ENCODE measurements at places on chromosomes 12 and 14.

DNA sequence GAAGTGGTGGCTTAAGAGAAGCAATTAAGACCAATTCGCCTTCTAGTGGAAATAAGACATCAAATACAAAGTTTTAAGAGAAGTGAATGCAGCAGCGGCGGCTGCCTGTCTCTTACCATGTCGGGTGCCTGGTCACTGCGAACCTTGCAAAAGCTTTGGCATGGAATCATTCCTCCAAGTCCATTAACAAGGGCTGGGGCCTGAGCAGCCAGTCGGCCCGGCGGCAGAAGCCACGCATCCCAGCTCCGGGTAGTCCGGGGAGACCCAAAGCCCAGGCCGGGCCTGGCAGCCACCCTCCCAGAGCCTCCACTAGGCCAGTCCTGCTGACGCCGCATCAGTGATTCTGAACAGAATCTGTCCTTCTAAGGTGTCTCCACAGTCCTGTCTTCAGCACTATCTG, 321.0 kb downstream of the TMEM121 start:
- no peak for DNase-seq

GRCh38 chr12:67599691-67600090, 48.9 kb upstream of the DYRK2 start:
- DNase-seq: no peak

DNA sequence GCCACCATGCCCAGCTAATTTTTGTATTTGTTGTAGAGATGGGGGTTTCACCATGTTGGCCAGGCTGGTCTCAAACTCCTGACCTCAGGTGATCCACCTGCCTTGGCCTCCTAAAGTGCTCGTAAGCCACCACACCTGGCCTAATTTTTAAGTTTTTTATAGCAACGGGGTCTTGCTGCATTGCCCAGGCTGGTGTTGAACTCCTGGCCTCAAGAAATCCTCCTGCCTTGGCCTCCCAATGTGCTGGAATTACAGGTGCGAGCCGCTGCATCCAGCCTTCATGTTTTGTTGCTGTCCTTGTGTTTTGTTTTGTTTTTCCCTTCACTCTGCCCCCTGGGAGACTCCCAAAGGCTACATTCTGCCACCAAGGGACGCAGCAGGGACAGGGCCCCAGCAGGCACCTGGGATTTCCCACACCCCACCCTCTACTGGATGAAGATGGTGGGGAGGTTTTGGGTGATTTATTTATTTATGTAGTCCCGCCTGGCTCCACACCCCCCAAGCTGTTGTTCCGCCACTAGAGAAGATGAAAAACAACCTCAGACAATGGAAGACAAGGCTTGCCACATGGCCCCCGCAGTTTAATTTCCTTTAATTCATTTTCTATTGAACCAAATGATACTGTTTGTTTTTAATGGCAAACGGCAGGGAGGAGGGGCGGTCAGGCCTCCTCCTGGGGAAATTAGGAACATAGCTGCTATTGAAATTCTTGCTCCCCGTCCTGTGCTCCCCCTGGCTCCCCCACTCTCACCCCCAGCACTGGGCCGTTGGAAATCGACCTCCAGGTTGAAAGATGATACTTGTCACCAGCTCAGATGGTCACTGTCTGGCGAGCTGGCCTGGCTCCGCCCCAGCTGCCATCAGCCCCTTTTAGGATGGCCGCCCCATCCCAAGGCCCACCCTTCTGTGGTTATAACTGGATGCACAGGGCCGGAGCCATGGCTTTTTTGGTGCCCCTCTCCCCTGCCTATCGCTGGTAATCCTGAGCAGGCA, 70.3 kb downstream of the RNFT2 start:
- no peak for DNase-seq

DNA sequence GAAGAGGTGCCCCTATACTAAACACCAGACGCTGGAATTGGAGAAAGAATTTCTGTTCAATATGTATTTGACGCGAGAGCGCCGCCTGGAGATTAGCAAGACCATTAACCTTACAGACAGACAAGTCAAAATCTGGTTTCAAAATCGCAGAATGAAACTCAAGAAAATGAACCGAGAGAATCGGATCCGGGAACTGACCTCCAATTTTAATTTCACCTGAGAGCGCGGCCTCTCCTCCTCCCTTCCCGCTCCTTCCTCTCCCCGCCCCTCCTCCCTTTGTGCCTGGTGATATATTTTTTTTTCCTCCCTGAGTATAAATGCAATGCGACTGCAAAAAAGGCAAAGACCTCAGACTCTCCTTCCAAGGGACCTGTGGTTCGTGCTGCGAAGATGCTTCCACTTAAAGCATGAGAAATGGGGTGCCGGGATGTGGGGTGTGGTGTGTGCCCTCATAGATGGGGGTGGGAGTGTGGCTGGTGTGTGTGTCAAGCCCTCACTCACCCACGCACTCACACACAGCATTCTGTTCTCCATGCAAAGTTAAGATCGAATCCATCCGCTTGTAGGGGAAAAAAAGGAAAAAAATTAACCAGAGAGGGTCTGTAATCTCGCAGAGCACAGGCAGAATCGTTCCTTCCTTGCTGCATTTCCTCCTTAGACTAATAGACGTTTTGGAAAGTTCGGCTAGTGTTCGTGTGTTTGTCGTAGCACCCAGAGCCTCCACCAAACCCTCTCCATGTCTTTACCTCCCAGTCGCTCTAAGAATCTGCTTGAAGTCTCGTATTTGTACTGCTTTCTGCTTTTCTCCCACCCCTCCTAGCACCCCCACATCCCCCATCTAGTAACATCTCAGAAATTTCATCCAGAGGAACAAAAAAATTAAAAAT, 4.5 kb downstream of the HOXC10 start:
- DNase-seq: no peak

DNA sequence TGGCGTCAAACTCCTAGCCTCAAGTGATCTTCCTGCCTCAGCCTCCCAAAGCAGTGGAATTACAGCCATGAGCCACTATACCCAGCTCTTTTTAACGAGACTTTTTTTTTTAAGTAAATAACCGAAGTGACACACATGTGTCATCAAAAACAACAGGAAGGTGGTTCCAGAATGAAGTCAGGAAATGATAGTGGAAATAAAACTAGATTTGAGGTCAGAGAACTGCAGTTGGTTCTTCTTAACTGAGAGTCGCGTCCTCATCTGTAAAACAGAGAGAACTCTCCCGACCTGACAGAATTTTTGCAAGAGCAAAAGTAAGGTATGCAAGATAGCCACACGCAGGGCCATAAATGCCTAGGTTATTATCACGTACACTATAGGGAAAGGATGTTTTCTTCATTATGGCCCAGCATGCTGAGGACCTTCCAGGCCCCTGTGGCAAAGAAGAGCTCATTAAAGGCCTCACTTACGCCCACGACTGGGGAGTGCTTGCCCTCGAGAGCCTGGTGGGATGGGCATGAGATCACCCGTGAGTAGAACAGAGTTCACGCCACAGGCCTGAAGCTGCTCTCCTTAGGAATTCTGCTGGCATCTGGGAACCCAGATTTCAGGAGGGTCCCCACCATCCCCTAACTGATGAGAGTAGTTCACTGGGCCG, 67.2 kb downstream of the SCARB1 start:
- DNase-seq: no peak

GRCh38 chr14:55841625-55842024, 261.6 kb downstream of the KTN1 start:
- DNase-seq: no peak

DNA sequence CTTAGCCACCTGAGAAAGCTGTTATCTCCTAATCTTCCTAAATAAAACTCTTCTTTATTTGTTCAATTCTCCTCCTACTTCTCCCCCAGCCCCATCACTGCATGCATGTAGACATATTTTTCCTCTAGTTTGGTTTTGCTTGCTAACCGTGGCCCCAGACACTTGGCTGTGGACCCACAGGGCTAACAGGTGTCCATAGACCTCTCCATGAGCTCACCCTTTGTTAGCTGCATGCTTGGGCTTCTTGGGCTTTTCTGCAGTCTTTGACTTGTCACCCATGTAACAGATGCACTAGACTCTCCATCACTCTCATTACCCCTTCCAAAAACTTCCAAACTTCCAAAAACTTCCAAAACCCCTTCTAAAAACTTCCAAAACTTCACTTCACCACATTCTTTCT, 59.2 kb upstream of the PLEKHA5 start:
- DNase-seq: no peak

DNA sequence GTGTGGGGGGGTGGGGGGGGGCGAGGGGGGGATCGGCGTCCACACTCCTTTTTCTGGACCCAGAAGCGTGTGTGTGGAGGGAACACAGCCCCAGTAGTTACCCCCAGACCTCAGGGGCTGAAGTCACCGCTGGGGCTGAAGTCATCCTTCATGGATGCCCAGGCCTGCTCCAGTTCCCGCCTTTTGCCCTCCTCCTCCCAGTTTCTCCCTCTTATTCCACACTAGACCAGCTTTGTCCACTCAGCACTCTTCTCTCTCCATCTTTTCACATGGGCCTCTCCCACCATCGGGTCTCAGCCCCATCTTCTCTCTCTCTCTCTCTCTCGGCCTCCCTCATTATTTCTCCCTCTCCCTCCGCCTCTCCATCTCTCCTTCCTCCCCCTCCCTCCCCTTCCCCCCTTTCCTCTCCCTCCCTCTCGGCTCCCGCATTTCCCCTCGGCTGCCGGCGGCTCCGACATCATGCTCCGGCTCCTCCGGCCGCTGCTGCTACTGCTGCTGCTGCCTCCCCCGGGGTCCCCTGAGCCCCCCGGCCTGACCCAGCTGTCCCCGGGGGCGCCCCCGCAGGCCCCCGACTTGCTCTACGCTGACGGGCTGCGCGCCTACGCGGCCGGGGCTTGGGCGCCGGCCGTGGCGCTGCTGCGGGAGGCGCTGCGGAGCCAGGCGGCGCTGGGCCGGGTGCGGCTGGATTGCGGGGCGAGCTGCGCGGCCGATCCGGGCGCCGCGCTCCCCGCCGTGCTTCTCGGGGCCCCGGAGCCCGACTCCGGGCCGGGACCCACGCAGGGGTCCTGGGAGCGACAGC, at the start of gene P3H3:
Gene P3H3 (plus strand): TSS at position 426 of the 799 bp plus-strand sequence. CDS start 34 bp downstream, at position 460.
- DNase-seq: no peak

GRCh38 chr12:131315601-131316000, 361.9 kb downstream of the ADGRD1 start:
- no peak for DNase-seq

DNA sequence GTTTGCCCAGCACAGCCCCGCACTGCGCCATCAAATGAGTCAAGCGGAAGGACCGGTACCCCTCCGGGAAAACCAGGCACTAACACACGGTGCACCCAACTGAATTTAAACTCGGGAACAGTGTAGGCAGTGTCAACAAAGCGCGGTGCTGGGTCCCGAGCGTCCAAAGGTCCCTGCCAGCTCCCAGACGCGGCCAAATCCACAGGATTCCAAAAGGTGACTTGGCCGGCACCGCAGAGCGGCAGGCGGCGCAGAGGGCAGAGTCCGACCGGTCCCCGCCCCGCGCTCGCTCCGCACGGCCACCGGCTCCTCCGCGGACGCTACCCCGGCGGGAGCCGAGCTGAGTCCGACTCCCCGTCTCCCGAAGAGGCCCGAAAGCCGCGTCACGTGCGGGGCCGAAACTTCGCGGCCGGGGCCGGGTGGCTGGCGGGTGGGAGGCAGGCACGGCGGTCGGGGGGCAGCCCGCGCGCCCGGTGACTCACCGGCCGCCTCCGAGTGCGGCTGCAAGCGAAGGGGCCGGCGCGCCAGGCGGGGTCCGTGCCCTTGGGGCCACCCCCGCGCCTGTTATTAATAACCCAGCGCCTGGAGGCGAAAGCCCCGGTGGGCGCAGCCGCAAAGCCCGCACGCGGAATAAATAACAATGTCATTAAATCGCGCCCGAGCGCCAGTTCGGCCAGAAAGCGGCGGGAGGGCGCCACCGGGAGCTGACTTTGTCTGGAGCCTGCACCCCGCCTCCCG, 863 bp downstream of the DENND5B start:
- peak; percentile 57 for DNase-seq

DNA sequence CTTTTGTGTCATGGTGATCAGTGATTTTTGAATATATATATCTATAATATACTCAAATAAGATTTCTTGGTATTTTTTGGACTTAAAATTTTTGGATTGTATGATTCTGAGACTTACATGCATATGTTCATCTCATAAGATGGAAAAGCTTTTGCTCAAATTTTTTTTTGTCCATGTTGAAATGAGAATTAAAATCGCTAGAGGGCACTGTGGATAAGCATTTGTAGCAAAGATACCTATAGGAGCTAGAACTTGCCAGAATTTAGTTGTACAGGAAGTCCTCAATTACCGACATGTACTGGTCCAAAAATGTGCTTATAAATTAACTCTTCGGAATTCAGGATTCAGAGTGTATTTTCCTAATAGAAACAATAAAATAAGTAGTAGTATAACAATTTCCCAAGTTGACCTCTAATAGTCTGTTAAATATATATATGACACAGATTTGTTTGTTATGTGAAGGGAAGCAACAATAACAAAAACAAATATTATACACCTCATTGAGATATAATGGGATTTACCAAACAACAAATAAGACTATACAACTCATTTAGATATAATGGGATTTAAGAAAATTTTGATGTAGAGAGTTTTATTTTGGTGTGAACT, 179.6 kb downstream of the TMEM117 start:
- no peak for DNase-seq

DNA sequence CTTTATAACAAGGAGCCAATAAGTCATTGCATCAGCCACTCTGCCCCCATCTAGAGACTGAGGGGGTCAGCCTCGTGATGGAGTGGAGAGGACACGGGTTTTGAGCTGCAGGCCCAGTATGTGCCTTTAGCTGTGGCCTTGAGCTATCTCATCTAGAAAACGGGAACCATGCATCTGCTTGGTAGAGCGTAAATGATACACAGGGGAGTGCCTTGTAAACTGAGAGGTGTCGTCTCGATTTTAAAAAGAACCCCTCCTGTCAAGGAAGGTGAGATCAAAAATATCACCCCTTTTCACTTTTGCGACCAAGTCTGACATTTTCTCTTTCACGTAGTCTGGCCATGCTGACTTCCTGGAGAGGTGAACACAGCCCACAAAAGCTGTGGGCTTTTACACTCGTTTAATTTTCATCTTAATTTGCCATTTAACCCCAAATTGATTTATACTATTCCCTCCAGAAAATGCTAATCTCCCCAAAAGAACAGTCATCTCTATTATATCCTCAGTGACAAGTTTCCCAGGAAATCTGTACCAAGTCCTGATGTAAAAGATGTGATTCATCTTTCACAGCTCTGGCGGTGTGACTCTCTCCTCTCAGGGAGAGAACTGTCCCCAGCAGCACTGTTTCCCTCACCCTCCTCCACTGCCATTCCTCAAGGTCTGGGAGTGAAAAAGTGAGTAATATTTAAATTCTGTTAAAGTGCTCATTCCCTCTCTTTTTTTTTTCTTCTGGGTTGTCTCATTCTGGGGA, 30.6 kb downstream of the VCPKMT start:
- DNase-seq: peak; percentile 68

DNA sequence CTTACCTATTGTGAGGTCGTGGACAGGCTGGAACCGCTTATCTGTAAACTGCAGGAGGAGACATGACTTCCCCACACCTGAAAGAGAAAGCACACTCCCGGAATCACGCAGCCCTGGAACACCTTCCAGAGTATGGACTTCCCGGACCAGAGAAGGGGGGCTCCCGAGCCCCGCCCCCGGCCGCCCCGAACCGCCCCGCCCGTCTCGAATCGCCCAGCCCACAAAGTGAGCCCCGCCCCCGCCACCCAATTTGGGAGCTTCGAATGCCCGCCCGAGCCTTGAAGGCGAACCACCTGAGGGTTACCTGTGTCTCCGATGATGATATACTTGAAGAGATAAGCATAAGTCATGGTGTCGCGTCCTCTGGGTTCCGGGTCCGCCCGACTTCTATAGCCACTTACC, 235 bp downstream of the RAB2B start:
- no peak for DNase-seq

- DNase-seq: no peak
These were observed 502.7 kb downstream of the ETNK1 start for GRCh38 chr12:23127701-23128100.

All from memory B cell (primary cell).